ENCODE measurements at places on chromosomes 4 and X.

GRCh38 chr4:16801356-16801755, 97.1 kb downstream of the LDB2 start:
- no peak for DNase-seq

DNA sequence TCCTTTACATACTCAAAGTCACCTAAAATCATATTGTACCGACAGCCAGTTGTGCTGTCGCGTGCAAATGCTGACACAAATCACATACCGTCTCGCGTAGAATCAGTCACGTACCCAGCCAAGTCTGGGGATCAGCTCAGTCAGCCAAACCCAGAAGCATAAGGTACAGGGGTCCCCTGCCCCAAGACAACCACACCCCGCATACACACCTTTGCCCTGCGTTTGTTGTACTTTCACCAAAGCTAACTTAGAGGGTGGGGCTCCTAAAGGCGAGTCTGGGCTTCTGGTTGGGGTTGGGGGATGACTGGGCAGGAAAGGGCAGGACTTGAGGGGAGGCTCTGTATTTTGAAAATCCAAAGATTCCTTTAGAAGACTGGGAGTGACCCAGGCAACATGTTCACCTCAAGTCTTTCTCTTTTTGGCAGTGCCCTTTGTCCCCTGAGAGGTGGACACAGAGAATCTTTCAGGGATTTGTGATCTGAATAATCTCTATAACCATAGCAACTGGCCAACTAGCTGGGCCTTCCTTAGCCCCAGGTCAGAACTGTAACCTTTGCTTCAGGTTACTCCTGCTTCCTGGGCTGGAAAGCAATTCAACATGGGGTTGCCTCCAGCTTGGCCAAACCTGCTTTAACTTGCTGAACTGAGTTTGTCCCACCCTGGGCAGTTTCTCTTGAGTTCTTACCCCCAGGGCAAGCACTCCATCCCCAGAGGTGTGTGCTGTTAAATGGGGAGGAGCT, 992 bp downstream of the GDPD2 start:
- DNase-seq, result no peak

GRCh38 chr4:76606645-76607265, 171.7 kb downstream of the SHROOM3 start:
- DNase-seq, result no peak

DNA sequence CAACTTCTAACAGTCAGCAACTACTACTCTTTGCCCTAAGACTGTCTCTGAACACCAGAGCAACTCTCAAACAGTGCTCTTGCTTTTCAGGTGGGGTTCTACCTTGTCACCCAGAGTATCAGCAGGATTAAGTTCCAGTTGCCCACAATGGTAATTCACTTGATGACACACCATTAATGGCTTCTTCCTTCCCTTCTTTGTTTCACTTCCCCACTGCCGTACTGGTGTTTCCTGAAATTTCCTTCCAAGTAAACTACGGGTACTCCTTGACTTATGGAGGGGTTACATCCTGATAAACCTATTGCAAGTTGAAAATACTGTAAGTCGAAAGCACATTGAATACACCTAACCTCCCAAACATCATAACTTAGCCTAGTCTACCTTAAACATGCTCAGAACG, 36.6 kb upstream of the PDK3 start:
- DNase-seq, result no peak

GRCh38 chr4:102687982-102688433, 72.8 kb downstream of the MANBA start:
- DNase-seq, result no peak

- no peak for DNase-seq
Measured at GRCh38 chr4:37745946-37746345, 59.8 kb upstream of the RELL1 start.

DNA sequence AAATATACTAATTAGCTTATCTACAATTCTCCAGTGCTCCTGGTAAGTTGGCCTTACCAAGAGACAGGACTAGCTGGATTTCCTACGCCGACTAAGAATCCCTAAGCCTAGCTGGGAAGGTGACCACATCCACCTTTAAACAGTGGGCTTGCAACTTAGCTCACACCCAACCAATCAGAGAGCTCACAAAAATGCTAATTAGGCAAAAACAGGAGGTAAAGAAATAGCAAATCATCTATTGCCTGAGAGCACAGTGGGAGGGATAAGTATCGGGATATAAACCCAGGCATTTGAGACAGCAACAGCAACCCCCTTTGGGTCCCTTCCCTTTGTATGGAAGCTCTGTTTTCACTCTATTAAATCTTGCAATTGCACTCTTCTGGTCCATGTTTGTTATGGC, 1025.0 kb downstream of the RAB28 start:
- no peak for DNase-seq

DNA sequence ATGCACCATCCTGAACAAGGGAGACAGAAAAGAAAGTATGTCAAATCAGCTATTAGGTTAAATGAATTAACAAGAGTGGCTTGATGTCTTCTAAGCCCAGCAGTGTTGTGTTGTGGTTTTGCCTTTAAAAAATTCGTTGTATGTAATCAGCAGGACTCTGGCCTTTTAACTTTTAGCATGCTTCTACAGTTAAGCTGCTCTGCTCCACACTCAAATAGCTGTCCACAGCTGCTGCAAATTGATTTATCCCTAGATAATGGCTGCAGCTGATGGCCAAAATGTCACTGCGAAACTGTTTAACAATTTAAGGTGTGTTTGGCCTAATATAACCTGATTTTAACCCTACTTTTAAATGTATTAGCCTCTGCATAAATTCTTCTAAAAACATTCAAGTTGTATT, 85.8 kb downstream of the CXXC4 start:
- DNase-seq, result no peak

- no peak for DNase-seq
Measured at GRCh38 chr4:177266506-177266905, 43.2 kb upstream of the NEIL3 start.

Data from cerebellar nuclear complex (tissue), 1 donor.